Natural killer cell (primary cell): ENCODE measurements at places on chromosomes 4 and X. TPM values are rescaled to one million over a fixed set of nuclear protein-coding genes. Genes with fewer than 3 reads are reported as not detected.

DNA sequence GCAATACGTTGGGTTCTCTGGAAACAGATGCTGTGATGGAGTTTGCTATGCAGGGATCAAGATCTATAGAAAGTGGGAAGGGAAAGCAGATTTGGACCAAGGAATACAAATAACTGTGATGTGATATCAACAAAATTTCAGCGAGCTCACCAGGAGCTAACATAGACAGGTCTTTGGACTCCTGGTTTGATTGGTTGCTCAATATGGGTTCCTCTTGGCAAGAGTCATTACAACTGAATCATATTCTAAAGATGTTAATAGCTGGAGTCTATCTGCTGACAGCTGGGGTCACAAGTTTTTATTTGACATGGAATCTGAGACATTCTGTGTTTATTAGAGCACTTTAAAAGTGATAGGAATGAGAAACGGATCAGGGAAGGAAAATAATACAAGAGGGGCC lies 637.6 kb upstream of the GNPDA2 start:
- DNase-seq, result no peak

DNA sequence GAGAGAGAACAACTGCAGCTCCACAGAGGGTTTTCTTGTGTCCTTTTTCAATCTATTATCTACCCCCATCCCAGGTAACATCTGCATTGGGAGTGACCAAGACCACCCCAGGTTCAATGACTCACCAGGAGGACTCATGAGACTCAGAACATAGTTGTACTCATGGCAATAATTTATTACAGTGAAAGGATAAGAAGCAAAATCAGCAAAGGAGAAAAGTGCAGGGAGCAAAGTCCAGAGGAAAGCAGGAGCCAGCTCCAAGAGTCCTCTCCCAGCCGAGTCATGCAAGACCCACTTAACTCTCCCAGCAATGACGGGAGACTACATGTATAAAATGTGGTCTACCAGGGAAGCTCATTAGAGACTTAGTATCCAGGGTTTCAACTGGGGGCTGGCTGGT lies 129.5 kb upstream of the RBPJ start:
- DNase-seq, result no peak

GRCh38 chr4:70895405-70895804 lies 6.8 kb upstream of the MOB1B start:
- no peak for DNase-seq

DNA sequence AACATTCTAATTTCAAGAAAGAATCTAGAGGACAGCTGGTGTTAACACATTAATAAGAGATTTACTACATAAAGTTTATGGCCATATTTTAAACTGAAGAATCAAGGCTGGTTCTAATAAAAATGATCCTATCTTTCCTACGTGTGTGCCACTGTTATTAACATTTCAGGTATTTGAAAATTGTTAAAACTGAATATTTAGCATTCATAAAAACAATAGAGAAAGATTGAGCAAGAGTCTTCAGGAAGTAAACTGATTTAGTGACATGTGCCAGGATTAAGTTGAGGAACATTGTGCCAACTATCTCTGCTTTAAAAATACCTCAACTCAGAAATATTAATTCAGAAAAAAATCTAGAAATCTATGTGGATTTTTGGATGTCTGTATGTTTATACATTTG lies 810.1 kb downstream of the FAT4 start:
- no peak for DNase-seq

The TSPAN6 gene
- not detected for total RNA-seq

- DNase-seq, result no peak
Measured at GRCh38 chr4:130172156-130172555, 1076.2 kb downstream of the C4orf33 start.

DNA sequence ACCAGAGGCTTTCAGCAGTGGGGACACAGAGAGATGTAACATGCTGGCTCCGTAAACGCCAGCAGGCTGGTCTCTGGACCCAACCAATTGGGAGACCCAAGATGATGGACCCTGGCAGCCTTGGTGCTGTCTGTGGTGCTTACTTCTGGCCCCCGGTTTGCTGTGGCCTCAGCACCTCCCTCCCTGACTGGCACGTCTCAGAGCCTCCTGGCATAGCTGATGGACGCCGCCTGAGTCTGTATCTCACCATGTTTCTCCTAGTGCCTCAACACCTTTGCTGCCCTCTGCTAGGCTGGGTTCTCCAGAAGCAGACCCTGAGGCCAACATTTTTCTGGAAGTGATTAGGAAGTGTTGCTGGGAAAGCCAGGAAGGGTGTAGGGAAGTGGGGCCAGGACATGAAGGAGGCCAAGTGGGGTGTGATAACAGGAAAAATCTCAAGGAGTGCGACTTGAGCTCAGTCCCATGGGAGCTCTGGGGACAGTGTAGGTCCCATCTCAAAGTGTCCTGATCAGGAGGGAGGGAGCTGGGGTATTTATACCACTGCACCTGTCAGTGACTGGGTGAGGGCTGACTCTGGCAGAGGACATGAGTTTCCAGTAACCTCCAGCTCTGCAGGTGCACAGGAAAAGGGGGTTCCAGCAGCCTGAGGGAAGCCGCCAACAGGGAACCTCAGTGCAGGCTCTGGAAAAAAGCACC lies 31.8 kb downstream of the PPP2R2C start:
- DNase-seq, result no peak

DNA sequence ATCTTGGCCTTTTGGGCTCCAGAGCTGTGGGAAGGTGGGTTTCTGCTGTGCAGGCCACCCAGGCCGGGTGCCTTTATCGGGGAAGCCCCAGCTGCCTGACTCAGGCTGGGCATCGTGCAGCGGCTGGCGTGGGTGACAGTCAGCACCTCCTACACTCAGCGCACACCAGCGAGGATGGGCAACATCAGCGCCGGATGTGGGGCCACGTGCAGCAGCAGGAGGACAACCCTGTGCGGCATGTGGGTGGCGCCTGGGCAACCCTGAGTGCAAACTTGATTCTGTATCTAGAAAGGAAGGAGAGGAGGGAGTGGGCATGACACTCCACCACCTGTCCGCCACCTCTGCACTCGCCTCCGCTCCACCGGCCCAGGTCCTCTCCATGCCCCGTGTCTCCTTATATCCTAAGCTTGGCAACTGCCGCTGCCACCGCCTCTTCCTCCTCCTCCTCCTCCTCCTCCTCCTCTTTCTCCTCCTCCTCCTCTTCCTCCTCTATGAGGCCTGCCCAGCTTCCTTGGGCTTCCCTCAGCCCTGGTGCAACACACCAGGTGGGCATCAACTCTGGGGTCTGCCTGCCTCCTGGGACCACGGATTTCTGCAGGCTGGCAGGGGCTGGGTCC lies 107.4 kb upstream of the AFAP1 start:
- DNase-seq, result peak; percentile 61

DNA sequence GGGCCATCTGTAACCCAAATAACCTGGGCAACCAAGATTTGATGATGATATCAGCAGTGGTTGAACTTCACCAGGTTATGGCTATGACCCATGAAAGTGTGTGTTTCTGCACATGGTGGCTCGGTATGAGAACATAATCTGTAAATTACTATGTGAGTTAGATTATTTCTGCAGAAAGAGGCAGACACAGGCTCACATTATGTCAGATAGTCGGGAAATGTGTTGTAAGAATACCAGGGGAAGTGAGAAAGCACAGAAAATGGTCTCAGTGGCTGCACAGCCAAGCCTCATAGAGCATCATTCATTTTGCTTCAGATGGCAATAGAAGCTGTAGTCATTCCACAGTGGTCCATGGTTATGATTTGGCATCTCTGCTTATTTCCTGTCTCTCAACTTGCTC lies 63.0 kb upstream of the RBPJ start:
- no peak for DNase-seq

- DNase-seq, result no peak
Measured at GRCh38 chrX:39377773-39378172, 576.5 kb downstream of the MID1IP1 start.

The GRID2 gene
- total RNA-seq, result not detected

DNA sequence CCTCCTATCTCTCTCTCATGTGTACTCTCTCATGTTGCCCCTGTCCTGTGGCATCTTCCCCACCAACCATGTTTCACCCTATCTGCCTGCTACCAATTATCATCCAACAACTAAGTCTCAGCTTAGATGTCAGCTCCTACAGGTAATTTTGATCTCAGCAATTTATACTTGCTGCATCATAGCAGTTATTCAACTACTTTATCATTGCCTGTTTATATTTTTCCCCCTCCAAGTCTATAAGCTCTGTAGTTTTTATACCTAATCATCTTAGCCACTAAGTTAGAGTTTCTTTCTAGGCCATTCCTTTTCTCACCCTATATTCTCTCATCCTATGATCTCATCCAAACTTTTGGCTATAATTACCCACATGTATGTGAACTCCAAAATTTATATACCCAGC lies 50.7 kb downstream of the MAB21L2 start:
- DNase-seq, result no peak

GRCh38 chrX:12770440-12770839 lies 20.8 kb upstream of the PRPS2 start:
- DNase-seq, result peak; percentile 60

The PGRMC1 gene
- total RNA-seq, result 13.2 TPM

DNA sequence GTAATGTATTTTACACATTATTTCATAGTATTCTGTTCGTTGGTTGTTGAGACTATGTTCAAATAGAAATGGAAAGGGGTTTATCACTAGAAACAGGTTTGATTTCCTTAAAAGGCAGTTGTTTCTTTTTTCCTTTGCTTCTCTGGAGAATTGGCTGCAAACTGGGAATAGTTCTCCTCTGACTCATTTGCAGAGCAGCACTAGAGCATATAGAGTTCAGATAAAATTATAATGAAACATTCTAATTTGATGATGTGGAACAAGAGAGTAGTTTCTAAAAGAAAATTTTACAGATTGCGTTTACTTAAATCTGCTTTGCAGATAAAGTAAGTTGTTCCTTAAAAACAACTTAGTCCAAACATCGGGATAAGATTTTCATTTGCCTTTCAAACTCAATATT lies 29.7 kb downstream of the SYNPO2 start:
- DNase-seq, result no peak

The CT47B1 gene
- total RNA-seq, result not detected

The ZNF732 gene
- total RNA-seq, result not detected

DNA sequence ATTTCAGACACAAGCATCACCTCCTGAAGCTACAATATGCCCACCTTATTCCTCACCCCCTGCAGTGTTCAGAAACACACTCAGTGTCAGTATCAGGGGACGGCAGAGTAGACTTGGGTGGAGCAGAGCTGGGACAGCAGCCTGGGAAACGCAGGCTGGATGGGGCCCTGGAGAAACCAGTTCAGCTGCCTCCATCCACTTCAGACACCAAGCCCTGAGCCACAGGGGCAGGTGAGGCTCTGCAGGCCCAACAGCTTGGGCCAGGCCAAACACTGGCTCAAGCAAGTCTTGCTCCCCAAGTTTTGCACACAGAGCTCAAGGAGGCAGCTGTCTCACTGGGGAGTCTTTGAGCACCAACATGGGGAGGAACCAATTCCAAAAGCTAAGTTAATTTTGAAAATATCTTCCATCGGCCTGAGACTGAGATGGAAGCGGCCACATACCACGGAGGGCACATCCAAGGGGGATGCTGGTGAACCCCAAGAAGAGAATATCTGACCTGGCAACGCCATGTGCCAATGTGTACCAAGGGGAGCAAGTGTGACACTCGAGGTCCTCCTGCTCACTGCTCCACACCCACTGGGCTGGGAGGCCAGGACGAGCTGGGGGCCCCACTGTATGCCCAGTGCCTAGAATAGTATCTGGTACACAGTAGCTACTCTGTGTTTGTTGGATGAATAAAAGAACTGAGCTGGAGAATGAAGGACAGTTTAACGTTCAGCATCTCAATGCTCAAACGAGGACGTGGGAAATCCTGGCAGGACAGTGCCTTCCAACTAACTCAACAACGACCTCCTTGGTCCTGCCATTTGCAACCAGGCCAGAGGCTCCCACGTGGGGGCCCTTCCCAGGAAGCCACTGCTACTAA lies 45.6 kb downstream of the PPP2R2C start:
- no peak for DNase-seq

DNA sequence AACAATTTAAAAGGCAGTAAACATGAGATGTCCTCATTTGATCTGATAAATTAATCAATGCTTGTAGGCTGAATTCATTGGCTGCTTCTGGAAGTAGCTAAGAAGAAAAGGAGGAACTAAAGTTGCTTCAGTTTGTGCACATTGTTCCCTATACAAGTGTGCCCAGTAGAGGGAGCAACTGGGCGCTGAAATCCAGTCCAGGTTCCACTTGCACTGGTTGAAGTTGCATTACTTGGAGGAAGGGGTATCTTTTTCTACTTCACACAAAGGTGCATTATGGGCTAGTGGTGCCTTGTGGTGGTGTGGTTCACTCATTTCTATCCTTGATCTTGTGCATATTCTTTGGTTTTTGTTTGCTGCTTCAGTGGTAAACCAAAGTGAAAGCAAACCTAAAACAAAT lies 67.9 kb upstream of the SOX3 start:
- no peak for DNase-seq

DNA sequence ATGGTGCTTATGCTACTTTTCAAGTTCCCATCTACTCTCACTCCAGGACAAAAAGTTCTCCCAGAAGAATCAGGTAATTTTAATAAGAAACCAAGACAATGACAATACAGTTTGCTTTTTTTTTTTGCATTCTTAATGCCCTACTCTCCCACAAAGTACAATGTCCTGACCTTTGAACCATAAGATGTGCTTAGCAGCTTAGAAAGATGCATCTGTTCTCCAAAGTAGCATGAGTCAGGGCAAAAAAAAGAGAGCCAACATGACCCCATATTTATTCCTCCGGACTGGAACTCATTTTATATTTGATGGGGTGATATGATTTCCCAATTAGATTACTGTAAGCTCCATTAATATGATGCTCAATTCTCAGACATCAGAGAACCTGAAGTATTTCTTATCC lies 16.5 kb upstream of the PDCL2 start:
- DNase-seq, result no peak

The SH3D19 gene
- not detected for total RNA-seq

- DNase-seq, result peak; percentile 24
Measured at GRCh38 chrX:155880586-155881157, 473 bp upstream of the VAMP7 start.

The ADAM29 gene
- not detected for total RNA-seq

The PAGE1 gene
- not detected for total RNA-seq

The IL2 gene
- total RNA-seq, result 0.45 TPM

The EXOSC9 gene
- 57.4 TPM for total RNA-seq

The RPS6KA6 gene
- total RNA-seq, result not detected

The MAGEC2 gene
- not detected for total RNA-seq

The TRIM60 gene
- not detected for total RNA-seq

DNA sequence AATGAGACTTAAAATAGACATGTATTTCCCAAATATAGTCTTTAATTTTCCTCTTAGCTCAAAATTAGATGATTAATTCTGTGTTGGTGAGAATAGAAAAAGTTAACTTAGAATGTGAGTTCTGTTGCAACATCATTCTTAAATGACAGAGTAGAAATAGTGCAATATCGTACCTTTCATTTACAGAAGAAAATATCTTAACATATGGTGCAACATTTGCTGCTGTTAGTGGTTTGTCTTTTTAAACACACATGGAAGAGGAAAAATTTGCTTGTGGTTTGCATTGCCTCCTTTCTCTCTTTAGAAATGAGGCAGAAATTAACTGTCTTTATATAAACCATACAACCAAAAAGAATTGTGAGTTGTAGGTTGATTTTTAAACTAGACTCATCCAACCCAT lies 39.3 kb upstream of the FHDC1 start:
- no peak for DNase-seq

GRCh38 chrX:38560776-38561125 lies 591 bp upstream of the TSPAN7 start:
- DNase-seq, result no peak
